Stimulated activated effector memory CD8-positive, alpha-beta T cell treated with anti-CD3 and anti-CD28 coated beads, Interleukin-12 subunit alpha, Interleukin-12 subunit beta, amount 100 ng/mL, for 72 hours (primary cell): ENCODE measurements at places on chromosomes 11 and 22.

DNA sequence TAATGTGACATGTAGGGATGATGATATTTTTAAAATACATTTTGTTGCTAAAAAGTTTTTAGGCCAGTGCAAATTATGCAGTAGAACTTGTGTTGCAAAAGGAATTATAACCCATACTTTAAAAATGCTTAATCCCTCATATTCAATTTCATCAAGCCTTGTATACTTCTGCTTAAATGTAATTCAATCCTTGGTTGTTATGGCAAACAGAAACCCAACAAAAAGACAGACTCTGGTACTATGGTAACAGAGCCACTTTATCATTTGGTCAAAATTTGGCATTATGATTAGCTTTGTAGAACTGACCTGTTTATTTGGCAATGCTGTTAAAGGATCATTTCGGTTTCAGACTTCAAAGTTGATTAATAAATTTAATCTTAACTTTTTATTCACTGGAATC is 284.8 kb downstream of the TMEM135 start:
- DNase-seq: no peak

DNA sequence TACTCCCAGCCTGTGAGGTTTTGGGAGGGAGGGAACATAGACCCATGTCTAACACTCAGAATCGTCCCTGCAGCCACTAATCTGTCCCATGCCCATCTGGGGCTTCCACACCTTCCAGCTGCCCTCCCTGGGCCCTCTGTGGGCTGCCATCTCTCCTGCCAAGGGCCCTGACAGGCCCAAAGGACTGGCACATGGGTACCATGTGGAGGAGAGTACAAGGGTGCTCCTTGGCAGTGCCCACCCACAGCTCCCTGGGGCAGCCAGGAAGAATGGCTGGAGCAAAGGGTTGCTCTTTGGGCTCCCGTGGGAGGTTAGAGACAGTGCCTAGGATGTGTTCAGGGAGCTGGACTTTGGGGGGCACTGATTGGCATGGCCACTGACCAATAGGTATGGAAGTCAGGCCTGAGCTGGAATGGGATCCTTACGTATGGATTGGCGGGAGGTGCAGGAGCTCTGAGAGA is 56.8 kb downstream of the CD82 start:
- DNase-seq: peak; percentile 1

- no peak for DNase-seq
Observed at GRCh38 chr11:79413268-79413667, 27.6 kb downstream of the TENM4 start.

DNA sequence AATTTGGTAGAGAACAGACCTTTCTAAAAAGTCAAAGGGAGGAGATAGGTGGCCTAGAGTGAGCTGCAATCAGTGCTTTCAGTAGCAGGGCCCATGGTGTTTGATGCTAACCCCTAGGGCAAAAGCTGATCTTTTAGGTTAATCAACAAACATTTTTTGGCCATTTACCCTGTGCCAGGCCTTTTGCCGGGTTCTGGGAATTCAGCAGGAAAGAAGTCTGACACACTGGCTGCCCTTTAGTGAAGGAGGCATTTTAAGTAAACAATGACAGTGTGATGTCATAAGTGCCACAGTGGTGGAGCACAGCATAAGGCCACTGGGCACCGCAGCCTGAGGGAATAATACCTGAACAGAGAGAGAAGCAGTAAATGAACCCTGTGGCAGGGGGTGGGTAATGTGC is 29.0 kb downstream of the C22orf31 start:
- no peak for DNase-seq

DNA sequence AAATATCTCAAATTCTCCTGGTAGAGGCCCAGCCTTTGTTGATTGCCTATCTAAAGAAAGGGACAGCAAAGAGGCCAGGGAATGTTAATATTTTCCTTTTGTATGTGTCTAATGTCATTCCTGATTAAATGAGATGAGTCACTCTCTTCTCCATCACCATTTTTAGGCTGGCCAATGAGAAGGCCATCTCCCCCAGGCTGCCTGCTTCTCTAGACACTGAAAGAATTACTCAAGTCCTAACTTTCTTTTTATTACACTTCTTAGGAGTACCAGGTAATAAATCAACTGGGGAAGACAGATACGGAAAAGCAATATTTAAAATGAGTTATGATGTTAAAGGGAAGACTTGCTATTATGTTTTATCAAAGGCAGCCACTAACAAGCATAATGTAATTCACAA is 259.2 kb upstream of the SORL1-AS1 start:
- no peak for DNase-seq

DNA sequence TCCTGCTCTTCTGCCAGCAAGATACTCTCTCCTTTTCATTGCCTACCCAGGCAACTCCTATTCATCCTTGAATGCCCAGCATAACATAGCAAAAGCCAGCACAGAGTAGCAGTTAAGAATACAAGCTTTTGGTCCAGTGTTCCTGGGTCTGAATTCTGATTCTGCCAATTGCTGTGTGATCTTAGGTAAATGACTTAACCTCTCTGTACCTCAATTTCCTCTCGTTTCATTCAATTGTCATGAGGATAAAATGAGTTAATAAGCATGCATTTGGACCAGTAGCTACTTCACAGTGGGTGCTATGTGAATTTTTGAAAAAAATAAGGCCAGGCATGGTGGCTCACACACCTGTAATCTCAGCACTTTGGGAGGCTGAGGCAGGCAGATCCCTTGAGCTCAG is 346.0 kb downstream of the BUD13 start:
- no peak for DNase-seq

DNA sequence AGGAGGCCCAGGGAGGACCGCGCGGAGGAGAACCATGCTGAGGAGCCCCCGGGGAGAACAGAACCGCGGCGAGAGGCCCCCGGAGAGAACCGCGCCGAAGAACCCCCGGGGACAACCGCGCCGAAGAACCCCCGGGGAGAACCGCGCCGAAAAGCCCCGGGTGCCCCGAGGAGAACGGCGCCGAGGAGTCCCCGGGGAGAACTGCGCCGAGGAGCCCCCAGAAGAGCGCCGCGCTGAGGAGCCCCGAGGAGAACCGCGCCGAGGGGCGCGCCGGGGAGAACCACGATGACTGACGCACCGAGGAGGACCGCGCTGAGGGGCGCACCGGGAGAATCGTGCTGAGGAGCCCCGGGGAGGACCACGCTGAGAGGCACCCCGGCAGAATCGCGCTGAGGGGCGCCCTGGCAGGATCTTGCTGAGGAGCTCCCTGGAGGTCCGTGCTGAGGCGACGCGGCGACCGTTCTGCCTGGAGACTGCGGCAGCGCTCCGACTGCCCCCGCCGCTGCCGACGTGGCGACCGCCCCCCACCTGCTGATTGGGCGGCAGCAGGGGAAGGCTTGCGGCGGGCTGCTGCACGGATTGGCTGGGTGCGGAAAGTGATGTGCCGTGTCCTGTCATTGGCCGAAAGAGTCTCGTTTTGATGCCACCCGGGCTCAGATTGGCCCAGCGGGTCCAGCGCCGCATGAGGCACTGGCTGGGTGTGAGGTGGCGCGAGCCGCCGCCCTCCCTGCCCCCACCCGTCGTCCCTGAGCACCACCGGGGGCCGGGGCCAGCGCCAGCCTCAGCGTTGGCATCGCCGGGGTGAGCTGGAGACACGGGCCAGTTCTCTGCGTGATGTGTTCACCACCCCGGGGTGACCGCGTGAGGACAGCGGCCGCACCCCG is at the start of gene KCNQ1OT1:
Gene KCNQ1OT1, minus strand, starts transcription at position 464 of the 884 bp plus-strand sequence.
- DNase-seq: peak; percentile 70

- DNase-seq: no peak
Observed at GRCh38 chr11:62721994-62722393, 5.3 kb downstream of the HNRNPUL2 start.

DNA sequence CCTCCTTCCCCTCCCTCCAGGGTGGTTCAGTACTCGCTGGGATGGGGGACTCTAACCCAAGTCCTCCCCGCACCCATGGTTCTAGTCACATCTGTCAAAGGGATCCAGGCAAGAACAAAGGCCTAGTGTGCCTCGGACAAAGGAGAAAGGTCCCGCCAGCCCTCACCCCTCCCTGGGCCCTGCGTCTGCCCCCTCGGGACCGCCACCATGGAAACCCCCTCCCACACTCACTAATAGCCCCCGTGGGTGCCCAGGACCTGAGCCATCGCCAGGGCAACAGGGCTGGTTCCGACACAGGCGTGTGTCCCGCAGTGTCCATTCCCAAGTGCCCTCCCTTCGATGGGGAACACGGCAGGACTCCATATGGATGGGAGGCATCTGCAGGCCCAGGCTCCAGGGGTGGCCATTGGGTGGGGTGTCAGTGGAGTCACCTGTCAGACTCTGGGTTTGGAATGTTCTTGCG is 5.1 kb upstream of the CARNS1 start:
- DNase-seq: no peak

GRCh38 chr11:11946180-11946579 is 62.2 kb downstream of the DKK3 start:
- DNase-seq: no peak

DNA sequence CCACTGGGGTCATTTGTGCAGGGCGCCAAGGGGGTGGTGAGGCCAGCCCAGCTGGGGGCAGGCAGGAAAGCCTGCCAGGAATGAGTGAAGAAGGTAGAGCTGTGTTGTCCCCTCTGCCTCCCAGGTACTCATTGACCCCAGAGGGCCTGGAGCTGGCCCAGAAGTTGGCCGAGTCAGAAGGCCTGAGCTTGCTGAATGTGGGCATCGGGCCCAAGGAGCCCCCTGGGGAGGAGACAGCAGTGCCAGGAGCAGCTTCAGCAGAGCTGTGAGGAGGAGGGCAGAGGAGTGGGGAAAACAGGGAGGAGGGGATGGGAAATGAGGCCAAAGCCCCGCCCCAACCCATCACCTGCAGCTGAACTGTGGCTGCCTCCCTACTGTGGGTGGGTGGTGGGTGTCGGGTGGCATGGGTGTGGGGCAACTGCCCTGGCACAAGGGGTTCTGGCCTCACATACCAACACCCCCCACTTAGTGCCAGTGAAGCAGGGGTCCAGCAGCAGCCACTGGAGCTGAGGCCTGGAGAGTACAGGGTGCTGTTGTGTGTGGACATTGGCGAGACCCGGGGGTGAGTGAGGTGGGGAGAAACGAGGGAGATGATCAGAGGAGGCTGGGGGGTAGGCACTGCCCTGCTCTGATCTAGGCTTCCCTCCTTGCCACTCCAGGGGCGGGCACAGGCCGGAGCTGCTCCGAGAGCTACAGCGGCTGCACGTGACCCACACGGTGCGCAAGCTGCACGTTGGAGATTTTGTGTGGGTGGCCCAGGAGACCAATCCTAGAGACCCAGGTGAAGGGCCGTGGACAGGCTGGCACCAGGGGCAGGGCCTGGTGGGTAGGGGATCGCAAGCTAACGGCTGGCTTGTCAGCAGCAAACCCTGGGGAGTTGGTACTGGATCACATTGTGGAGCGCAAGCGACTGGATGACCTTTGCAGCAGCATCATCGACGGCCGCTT is 3.0 kb downstream of the MUS81 start:
- DNase-seq: no peak

DNA sequence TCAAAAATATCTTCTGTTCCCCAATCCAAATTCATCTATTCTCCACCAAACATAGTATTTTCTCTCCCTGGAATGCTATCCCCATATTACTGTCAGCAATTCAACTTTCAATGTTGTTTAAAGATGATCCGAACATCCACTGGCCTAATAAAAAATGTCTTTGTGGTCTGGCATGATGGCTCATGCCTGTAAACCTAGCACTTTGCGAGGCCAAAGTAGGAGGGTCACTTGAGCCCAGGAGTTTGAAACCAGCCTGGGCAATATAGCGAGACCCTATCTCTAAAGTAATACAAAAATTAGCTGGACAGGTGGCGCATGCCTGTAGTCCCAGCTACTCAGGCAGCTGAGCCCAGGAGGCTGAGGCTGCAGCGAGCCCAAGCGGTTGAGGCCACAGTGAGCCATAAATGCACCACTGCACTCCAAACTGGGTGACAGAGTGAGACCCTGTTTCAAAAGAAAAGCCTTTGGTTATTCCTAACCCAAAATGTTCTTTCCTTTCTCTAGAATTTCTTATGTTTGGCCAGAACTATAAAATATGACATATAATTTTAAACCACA is 29.8 kb downstream of the SIK3 start:
- DNase-seq: no peak
